HFFc6 (cell line): ENCODE measurements at places on chromosomes 3 and 15.

DNA sequence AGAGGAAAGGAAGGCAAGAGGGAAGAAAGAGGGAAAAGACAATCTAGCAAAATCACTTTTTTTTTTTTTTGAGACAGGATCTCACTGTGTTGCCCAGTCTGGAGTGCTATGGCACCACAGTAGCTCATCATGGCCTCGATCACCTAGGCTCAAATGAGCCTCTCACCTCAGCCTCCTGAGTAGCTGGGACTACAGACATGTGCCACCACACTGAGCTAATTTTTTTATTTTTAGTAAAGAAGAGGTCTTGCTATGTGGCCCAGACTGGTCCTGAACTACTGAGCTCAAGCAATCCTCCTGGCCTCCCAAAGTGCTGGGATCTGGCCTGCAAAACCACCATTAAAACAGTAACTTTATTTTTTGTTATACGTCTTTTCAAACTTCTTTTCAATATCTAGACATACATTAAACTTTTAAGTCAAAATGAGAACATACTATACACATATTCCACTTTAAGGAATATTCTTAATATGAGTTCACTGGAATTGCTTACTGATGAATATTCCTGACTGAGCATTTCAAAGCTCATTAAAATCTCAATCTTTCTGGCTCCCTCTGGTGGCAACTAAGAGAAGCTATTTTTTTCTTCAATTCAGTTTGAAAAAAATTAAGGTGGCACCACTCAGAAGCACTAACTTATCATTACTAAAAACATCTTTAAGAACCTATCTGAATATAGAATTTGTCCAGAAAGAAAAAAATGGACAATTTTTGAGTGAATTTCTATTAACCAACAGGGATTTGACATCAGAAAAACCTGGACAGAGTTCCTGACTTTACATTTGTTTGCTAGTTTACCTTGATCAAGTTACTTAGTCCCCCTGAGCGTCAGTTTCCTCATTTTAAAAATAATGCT, 40.9 kb downstream of the UACA start:
- peak; percentile 56 for DNase-seq

DNA sequence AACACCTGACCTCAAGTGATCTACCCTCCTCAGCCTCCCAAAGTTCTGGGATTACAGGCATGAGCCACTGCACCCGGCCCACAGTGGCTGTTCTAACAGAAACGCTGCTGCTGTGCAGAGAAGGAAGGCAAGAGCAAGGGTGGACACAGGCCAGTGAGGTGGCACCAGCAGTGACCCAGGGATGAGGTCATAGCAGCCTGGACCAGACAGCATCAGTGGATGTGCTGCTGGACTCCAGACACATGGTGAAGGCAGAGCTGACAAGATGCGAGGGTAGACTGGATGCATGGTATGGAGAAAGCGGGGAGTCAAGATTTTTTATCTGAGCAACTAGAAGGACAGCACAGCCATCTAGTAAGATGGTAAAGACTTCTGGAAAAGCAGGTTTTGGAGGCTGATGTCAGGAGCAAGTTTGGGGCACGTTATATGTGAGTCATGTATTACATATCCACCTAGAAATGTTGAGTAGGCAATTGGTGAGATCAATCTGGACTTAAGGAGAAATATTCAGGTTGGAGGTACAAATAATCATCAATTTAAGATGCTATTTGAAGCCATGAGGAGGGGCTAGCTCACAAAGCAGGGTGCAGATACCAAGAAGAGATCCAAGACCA, 22.1 kb upstream of the TJP1 start:
- peak; percentile 46 for DNase-seq

GRCh38 chr3:112425858-112426750, 73.2 kb downstream of the BTLA start:
- no peak for DNase-seq

- no peak for DNase-seq
These were observed 159.4 kb upstream of the NSMCE3 start for GRCh38 chr15:29428925-29429573.

DNA sequence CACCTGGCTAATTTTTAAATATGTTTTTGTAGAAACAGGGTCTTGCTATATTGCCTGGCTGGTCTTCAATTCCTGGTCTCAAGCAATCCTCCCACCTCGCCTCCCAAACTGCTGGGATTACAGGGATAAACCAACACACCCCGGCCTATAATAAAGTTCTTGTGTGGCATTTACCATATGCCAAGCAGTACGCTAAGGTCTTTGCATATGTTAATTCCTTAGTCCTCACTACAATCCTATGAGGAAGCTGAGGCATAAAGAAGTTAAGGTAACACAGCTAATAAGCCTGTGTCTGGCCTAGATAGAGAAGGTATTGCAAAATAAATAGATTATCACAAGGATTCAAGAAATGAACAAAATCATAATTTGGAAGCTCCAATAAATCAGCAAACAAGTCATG, 17.6 kb upstream of the SLC4A7 start:
- DNase-seq: no peak

DNA sequence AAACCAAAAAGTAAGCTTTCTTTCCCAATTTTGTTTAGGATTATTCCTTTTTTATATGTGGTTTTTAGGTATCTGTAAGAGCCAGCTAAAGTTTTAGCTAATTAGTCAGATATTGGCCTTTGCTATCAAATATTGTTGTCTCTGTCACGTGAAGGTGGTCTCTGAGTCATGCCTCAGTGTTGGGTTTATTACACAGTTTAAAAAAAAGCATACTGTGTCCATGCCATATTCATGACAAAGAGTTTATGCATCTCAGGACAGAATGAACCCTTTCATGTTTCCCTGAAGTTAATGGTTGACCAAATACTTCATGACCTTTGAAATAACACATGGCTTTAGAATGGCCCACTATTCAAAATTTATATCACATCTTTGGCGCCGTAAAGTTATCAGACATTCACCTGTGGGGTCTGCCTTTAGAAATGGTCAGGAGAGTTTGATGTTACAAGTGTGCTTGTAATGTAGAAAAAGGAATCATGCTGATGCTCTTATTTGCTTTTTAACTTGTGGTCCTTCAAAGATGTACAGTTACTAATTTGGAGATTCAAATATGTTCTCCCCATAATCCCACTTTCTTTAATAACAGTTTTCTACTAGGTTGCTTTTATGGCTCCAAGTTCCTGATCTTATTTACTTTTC, 101.5 kb downstream of the MYRIP start:
- peak; percentile 66 for DNase-seq

DNA sequence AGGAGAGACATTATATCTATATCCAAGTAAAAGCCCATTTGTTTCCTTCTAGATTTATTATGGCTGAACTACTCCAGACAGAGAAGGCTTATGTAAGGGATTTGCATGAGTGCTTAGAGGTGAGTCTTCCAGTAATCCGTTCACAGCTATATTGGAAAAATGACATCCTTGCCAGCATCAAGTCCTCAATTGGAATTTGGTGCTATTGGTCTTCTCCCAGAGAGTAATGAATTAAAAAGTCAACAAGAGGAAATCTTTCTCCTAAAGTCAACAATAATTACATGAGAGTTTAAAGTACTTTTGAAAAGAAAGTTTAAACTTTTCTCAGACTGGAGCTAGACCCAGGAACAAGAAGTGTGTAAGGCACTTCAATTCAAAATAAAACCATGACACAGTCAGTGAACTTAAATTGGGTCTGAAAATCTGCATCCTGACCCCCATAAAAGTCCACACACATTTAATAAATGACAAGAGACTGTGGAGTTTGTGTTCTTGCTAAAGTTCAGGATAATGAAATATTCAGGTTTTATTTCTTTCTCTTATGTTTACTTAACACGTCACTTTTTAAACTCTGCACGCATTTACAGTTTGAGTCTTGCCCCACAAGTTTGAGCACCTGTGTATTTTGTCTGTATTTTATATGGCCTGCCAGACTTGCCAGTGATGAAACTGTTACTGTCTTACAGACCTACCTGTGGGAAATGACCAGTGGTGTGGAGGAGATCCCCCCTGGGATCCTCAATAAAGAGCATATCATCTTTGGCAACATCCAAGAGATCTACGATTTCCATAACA, 268.2 kb upstream of the UMPS start:
- no peak for DNase-seq

DNA sequence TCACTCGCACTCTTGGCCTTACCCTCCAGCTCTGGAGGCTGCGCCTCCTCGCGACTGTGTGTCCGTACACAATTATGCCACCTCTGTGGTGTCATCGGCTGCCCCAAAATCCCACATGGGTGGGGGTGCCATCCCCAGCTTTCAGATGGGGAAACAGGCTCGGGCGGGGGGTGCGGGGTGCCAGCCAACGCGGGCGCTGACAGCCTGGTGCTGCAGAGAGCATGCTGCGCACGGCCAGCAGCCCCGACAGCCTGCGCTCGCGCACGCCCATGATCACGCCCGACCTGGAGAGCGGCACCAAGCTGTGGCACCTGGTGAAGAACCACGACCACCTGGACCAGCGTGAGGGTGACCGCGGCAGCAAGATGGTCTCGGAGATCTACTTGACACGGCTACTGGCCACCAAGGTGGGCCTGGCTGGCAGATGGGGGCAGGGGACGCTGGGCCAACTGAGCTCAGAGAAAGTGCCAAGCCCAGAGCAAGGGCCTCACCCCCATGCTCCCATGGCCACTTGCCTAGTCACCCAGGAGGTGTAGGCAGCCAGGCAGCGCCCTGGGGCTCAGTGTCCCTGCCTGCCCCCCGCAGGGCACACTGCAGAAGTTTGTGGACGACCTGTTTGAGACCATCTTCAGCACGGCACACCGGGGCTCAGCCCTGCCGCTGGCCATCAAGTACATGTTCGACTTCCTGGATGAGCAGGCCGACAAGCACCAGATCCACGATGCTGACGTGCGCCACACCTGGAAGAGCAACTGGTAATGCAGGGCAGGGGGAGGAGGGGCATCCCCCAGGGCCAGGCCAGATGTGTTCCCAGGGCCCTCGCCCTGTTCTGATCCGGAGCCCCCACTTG, 47.0 kb downstream of the PLXNA1 start:
- DNase-seq: no peak

GRCh38 chr3:51992017-51992682, 3.5 kb downstream of the RPL29 start:
- no peak for DNase-seq

GRCh38 chr15:78195735-78196201, 38.6 kb downstream of the ACSBG1 start:
- no peak for DNase-seq

GRCh38 chr3:72232777-72233176, 447.8 kb upstream of the PROK2 start:
- no peak for DNase-seq

DNA sequence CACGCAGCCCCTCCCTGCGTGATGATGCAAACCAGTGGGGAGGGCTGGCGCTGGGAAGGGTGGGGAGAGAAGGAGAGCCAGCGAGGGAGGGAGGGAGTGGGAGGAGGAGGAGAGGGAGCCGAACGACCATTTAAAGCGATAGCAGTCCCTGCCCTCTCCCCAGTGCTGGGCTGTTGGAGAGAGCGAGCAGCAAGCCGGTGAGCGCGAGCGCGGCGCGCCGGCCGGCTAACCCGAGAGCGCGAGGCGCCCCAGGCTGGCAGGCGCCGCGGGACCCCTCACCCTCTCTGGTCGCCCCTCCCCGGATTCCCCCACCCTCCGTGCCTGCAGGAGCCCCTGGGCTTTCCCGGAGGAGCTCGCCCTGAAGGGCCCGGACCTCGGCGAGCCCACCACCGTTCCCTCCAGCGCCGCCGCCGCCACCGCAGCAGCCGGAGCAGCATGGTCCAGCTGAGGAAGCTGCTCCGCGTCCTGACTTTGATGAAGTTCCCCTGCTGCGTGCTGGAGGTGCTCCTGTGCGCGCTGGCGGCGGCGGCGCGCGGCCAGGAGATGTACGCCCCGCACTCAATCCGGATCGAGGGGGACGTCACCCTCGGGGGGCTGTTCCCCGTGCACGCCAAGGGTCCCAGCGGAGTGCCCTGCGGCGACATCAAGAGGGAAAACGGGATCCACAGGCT, at the start of gene GRM7:
GRM7 (plus strand) TSS at position 162 of the 671 bp plus-strand sequence.
- no peak for DNase-seq

GRCh38 chr15:77988347-77989295, 88.9 kb downstream of the TBC1D2B start:
- DNase-seq: no peak

GRCh38 chr15:39786447-39787056, 3.9 kb upstream of the FSIP1 start:
- DNase-seq: peak; percentile 44
